ENCODE measurements at places on chromosomes 1 and 21.

- peak; percentile 53 for DNase-seq
These were observed 121.2 kb downstream of the SLC45A1 start for GRCh38 chr1:8439015-8439702.

DNA sequence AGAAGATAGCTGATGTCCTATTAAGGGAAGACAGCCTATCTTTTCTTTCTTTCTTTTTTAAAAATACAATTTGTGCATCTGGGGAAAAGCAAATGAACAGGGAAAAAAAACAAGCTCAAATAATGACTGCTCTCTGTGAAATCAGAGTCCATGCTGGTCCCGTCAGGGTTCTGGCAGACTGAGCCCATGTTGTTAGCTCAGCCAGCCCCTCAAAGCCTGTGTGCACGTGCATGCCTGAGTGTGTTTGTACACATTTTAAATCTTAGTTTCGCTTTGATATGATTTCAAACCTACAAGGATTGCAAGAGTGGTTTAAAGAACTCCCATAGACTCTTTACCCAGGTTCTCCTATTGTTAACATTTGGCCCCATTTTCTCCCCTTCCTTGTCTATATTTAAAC is 231.8 kb upstream of the GREM2 start:
- DNase-seq: no peak

DNA sequence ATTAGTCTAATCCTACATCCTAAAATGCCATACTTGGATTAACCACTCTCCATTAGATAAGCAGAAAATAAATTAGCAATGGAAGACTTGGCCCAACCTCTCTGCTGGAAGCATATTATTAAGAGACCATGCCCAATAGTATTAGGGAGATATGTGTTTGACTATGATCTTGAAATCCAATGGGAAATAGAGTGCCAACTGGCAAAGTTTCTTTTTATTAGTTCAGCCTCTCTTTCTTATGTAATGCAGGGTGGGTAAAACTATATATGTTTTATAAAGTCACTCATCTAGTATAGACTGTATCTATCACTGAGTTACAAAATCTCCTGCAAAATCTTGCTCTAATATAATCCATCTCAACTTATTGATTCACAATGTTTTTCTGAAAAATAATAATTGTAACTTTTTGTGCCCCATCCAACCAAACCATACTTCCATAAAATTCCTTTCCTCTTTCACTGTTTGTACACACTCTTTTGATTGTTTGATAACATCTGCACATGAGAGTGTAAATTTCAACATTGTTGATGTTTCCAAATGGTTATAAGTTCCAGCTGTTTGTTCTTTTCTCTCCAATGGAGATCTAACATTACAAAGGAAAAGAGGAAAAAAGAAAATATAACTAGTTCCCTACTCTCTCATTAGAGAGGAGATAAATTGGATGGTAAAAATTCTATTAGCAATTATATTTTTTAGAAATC is 408.1 kb upstream of the ADGRL2 start:
- DNase-seq: no peak

DNA sequence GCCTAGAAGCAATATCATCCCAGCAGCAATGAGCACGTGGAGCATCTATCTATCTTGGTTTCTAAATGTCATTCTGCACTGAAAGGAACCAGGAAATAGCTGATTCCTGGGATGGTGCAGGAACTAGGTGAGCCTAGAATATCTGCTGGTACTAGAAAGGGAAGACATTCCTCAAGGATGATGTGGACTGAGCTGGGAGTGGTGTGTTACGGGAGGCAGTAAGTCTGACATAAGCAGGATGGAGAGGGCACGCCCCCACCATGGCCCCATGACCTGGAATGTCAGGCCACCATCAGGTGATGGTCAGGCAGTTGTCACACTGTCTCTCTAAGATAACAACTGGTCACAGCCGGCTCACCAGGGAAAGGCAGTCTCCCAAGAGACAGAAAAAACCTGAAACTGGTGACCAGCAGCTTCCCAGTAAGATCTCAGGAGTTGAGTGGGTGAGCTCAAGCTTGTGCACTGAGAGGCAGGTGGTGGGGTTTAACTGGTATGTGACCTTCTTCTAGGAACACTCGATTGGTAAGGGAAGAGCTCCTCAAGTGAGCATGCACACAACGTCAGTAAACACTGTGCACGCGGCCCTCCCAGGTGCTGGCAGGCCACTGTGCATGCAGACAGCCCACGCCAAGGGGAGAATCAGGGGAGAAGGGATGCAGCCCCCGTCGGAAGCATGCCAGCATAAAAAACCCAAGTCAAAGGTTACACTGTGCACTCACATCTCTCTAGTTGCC is 148.7 kb downstream of the ADSS2 start:
- no peak for DNase-seq

DNA sequence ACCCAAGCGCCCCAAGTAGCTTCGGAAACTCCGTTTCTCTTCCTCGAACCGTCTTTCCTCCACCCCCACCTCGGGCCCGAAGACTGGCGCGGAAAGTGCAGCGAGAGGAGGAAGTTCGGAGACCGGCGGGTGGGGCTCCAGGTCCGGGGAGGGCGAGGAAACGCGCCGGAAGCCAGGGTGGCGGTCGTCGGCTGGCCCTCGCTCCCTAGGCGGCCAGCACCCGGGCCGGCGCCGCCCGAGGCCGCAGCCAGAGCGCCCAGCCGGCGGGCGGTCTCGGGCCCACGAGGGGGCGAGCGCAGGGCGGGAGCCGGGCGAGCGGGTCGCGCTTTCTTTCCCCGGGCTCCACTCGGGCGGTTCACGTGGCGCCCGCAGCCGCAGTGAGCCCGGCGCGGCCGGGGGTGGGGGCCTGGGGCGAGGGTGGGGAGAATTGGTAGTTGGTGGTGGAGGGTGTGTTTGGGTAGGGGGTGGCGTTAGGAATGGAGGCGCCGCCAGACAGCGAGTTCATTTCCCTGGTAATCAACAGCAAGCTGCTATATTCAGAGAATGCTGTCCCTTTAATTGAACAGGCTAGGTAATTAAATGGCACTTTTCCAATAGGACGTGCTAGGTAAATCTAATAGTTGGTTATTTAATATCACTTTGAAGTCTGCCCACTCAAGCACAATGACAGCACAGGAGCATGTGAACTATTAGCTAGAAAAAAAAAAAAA is 6.7 kb downstream of the LMO4 start:
- DNase-seq: peak; percentile 61

DNA sequence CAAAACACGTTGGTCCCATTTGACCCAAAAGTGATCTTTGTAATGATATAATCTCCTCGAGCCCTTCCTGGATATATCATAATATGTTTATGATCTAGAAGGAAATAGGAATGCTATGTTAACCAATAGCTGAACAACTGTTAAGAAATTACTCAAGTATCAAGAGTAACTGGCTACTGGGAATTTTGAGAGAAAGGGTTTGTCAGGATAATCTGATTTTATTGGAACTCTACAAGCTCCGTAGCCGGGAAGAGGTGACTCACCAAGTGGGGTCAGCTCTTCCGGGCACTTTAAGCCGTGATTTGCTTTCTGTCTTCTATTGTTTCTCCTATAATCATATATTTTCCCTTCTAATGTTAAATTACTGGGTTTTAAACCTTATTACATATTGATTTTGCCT is 250.5 kb upstream of the POGK start:
- no peak for DNase-seq
